ENCODE measurements at places on chromosomes 5 and 9. TPM values are rescaled to one million over a fixed set of nuclear protein-coding genes. Genes with fewer than 3 reads are reported as not detected.

Gene PTGES
- 4.0 TPM for polyA plus RNA-seq

DNA sequence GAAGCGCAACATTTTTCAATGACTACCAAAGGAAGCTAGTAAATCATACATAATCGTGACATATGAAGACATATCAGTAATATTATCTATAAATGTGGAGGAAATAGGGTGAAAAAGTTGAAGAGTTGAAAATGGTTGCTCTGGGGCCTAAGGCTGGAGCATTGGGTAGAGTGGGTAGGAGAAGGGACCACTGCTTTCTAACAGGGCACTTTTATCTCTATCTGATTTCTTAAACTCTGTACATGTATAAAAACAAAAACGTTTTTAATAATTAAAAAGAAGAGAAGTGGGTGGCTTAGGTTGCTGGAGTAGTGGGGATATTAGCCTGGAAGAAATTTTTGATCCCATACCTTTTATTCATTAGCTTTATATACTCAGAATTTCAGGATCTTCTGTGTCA is 44.2 kb upstream of the ITGA1 start:
- DNase-seq = no peak

DNA sequence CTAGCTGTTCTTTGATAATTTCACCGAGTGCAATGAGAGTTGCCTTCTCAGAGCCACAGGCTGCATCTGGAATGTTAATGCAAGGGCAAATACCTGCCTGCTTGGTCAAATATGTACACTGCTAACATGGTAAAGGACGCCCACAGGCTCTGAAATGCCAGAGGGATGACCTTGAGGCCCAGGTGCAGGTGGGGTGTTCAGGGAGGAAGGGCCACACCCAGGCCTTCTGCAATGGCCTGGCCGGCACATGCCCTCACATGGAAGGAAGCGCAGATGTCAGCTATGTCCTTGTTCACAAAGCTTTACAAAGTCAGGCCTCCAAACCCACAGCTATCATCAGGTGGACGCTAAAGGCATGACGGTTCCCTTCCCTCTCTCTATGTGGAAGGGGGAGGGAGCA is 48.6 kb downstream of the HRH2 start:
- DNase-seq = no peak

DNA sequence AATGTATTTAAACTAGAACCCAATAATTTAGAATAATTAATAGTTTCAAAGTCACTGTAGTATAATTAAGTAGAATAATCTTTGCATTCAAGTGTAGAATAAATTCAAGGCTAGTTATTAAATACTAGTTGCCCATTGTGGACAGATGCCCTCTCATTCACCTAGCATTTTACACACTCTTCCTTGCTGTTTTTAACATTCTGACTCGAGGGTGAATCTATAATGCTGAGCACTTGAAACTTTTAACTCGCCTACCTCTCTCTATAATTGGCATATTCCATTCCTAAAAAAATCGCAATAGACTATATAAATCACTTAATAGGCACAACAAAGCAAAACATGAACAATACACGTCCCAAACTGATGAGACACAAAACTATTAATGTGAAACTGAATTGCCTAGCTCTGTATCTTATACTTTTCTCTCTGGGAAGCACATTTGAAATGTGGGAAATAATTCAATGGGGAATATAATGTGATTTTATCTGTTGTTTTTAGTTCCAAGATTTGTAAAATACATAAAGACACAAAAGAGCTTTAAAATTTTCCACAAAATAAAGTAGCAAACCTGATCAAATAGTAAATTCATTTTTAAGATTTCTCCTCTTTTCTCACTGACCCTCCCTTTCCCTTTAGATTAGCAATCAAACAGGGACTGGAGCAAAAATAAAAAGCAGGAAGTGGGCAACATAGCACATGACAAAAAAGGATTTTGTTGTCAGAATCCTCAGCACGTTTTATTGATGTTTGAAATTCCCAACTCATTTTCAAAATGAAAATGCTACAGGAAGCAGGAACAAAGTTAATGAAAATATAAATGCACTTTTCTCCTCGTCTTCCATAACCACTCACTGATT is 295.6 kb downstream of the PDE4D start:
- no peak for DNase-seq

GRCh38 chr5:136511046-136511445 is 145.7 kb upstream of the TRPC7 start:
- DNase-seq = no peak

- DNase-seq = no peak
Observed at GRCh38 chr9:2726650-2727340, 9.5 kb downstream of the KCNV2 start.

Gene GHR
- polyA plus RNA-seq = 22.8 TPM

Gene SLC25A2
- not detected for polyA plus RNA-seq

Gene STKLD1
- 6.2 TPM for polyA plus RNA-seq

DNA sequence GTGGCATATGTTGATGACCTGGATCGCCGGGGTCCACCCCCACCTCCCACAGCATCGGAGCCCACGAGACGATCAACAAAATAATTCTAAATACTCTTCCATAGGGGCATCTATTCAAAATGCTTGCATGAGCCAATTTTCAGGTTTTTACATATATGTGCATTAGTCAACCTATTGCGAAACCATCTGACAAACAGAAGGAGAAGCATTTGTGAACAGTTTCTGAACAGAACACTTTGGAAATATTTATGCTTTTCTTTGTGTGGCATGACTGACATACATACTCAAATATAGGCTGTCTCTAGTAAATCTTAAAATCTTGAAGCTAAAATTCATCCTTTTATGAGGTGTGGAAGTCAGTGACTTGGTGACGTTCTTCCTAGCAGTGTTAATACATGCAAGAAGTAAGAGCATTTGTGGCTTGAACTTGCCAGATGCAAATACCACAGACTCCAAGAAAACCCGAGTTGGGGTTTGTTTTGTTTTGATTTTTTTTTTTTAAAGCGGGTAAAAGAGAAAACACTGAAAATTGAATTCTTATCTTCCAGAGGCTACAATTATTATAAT is 5.3 kb downstream of the GPR151 start:
- no peak for DNase-seq

- DNase-seq = no peak
Observed at GRCh38 chr5:28734396-28734795, 1696.0 kb upstream of the CDH9 start.

DNA sequence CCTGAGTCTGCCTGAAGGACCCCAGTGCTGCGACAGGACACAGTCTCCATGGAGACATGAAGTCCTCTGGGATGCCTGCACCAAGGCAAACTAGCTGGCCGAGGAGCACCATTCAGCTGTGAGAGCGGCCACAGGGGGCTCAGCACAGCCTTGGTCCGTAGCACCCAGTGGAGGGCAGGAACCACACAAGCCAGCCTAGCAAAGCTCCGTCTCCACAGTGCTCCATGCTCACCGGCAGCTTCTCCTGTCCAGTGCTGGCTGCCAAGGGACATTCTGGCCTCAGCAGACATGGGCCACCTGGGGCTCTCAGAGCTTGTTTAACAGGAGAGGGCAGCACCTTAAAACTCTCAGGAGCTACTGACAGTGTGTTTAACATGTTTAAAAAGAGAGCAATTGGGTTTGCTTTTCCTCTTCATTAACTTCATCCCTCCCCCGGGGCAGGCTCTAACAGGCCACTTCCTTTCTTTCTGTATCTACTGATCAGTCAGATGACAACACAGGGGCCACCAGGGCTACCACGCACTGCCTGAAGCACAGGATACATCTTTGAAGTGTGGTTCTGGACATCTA is 57.0 kb downstream of the SECISBP2 start:
- DNase-seq = peak; percentile 38

DNA sequence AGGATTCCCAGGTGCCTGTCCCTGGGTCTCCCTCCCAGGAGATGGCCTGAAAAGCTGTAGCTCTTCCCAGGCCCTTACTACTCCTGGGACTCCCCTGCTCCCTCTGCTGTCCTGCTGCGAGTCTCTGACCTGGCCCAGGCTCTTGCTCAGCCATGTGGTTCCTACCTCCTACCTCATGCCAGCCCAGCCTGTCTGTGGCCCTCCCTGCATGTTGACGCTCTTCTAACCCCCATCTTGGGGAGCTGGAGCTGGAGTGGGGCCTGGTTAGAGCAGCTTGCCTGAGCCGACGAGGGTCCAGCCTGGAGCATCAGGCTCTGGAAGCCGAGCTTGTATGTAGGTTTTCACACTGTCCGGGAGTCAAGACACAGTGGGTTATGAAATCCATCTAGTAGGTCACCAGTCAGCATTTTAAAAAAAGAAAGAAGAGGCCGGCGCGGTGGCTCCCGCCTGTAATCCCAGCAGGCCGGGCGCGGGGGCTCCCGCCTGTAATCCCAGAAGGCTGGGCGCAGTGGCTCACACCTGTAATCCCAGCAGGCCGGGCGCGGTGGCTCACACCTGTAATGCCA is 244.4 kb downstream of the FANCC start:
- DNase-seq = no peak

Gene HTR4
- not detected for polyA plus RNA-seq

DNA sequence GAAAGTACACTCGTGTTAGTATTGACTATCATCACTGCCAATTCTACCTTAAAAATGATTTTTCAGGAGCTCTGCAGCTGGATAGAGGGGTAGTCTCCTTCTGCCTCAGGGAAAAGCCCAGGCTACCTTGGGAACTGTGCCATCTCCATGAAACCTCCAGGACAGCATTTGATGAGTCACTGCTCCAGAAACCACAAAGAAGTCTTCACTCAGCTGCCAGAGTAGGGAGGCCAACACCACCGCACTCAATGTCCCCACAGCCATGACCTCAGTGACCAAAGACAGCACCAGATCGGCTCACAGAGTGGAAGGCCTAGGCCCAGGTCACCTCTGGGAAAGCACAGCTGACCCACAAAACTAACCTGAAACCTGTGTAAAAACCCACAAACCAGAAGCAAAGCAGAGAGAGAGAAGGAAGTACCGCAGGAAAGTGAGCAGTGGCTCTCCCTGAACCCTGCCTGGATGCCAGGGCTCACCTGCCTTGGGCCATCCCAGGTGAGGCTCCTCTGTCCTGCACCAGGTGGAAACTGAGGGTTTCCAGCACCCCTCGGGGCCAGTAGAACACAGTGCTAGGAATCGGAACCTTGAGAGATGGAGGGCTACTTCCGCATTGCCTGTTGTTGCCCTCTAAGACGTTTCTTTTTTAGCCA is 30.0 kb downstream of the S1PR3 start:
- no peak for DNase-seq

DNA sequence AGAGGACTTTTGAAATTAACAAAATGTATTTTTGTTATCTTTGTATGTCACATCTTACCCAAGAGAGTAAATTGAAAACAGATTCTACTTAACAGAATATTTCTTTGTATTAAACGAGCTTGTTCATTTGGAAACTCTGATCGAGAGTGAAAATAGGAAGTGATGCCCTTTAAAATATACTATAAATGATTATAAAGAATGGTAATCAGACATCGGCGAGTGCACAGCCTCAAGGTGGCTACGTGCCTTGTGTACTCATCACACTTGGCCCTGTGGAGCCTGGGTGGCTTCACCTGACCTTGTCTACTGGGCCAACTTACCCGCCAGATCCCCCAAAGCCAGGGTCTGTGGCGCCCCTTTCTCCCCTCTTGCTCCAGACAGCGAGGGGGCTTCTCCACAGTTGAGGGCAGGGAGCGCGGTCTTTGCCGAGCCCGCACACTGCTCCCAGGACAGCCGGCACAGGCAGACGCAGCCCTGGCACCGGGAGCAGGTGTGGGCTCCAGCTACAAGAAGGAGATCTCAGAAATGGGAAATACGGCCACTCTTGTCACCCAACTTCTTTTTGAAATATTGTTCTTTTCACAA is 243.2 kb downstream of the CEMIP2 start:
- no peak for DNase-seq

- DNase-seq = no peak
Observed at GRCh38 chr5:113166261-113166660, 189.7 kb downstream of the DCP2 start.

DNA sequence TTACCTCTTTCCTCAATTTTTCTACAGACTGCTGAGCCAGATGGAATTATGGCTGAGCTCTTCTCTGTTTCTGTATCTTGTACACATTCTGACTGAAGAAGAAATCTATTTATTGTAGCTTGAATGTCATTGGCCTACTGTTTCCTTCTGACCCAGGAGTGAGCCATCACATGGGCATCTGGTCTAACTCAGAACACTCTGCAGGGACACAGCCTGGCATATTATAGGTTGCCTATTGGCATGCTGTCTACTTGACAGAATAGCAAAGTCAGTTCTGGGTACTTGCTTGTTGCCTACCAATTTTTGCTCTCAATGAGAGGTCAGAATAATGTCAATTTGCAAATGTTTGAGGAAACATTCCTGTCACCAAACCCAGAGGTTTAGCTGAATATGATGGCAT is 7.3 kb downstream of the PCDHAC2 start:
- DNase-seq = no peak

GRCh38 chr9:34337403-34337802 is 8.0 kb downstream of the NUDT2 start:
- no peak for DNase-seq

Gene NDST1
- 53.4 TPM for polyA plus RNA-seq

Gene ZBED3
- 35.8 TPM for polyA plus RNA-seq

Gene GLRA1
- not detected for polyA plus RNA-seq

GRCh38 chr9:96565671-96566497 is 53.8 kb downstream of the CDC14B start:
- DNase-seq = no peak

GRCh38 chr5:67010684-67011409 is 185.8 kb downstream of the CD180 start:
- DNase-seq = no peak

DNA sequence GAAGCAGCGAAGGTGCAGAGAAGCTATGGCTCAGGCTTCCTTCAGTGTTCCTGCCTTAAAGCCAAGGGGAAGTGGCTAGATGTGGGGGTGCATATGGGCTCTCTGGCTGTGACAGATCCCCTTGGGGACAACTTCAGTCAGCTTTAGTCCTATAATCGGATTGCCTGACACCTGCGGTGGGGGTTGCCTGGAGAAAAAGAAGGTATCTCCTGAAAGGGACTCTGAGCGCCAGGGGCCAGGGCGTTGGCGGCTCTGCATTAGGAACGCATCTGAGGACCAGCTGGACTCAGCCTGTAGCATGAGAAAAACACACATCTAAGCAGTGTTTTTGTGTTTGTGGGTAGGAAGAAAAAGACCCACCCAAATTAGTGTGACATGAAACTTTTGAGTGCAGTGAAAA is 84.3 kb upstream of the OTULINL start:
- DNase-seq = no peak

GRCh38 chr5:75965292-75965691 is 117.9 kb upstream of the SV2C start:
- DNase-seq = no peak

Gene RNF183
- polyA plus RNA-seq = 6.6 TPM

DNA sequence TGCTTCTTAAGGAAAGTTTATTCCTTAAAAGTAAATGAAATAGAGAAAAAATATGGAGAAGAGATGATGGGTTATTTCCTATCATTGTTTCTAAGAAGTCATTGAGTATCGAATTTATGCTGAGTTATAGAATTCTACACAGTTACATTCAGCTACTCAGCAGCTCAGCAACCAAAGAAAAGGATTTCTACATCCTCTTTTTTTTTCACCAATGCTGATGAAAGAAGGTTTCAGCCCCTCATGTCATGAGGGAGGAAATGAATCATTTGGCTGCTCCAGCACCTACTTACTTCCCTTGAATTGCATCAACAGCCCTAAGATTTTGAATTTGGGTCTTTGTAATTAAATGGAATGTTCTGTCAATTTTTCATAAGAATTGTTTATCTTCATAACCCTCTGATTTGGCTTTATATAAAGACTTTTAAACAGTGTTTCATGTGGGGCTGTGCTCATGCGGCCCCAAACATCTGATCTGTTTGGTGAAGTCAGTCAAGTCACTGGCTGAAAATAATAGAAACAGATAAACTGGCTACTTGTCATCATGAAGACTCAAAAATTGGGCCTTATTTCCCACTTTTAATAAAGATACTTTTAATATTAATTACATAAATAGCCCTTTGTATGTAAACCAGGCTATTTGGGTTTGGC is 18.5 kb upstream of the SNX2 start:
- DNase-seq = no peak

Gene FGFR4
- 64.8 TPM for polyA plus RNA-seq

Gene SLC35A4
- polyA plus RNA-seq = 85.7 TPM
